ENCODE measurements at places on chromosomes 16 and 17.

GRCh38 chr16:35910409-35910808, 2451.0 kb downstream of the TP53TG3F start:
- DNase-seq, result no peak

DNA sequence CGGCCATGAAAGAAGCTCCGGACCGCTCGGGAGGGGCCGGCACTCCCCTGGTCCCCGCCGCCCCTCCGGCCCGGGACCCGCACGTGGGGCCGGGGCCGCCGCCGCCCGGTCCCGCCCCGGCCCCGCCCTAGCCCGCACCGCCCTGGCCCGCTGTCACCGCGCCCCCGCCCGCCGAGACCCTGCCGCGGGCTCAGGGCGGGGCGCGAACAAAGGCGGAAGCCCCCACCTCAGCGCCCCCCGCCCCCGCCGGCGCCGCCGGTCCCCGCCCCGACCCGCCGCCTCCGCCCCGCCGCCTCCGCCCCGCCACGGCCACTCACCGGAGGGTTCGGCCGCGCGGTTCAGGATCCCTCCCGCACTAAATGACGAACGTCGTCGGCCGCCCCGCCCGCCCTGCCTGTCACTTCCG, at the start of gene ARHGDIA:
TSS of gene ARHGDIA (minus strand) at position 357 of the 406 bp plus-strand sequence. CDS start 1,407 bp downstream, outside the sequence.
- DNase-seq, result no peak

- no peak for DNase-seq
These were observed 78.2 kb downstream of the CCDC182 start for GRCh38 chr17:57666946-57667345.

DNA sequence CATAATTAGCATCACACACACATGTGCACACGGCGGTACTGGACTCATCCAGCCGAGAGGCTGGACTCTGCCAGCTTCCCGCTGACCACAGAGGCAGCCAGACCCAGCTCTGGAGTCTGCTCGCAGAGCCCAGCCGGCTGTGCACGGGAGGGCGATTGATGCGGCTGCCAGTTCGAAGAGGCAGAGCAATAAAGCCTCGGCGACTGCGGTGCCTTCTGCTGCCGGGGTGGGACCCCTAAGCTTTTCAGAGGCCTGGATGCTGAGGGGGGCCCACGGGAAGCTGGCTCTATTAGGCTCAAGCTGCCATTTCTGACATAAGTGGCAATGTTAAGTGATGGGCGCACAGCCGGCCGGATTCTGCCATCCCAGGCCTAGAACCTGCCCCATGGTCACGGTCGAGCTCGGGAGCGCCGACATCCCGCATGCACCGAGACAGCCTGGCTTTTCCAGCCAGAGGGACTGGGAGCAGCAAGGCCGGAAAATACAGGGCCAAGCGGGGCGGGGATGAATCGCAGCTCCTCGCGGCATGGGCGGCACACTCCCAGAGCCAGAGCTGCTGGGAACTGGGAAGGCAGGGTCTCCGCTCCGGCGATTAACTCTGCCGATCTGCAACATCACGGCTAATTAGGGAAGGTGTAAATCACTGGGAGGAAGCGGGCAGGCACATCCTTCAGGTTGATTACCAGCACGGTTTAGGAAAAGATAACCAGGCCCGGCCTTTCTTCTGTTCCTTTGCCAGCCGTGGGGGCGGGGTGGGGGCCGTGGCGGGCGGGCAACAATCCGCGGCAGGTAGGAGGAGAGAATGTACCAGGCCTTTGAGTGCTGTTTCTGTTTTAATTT, 57.7 kb downstream of the TBC1D16 start:
- DNase-seq, result no peak

DNA sequence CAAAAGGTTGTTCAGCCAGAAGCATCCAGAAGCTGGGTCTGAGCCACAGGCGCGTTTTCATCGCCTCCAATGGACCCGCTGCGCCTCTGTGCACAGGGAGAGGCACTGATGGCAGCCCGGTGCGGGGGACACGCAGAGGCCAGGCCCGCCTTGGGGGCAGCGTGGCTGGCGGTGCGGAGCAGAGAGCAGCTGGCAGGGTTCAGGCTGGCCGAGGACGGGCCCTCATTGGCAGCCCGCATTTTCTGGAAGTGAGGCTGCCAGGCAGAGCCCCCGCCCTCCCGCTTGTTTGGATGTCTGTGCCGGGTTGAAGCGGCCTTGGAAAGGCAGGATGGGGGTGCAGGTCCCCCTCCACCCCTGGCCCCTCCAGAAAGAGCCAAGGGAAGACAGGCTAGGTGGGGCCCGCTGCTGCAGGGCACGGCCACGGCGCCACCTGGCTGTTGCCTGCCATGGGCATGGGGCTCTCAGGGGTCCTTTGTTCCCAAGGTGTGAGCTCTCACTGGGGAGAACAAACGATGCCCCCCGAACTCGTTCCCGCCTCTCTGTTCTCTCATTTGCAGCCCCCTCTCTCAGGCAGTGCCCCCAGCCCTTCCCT, 18.8 kb downstream of the GSE1 start:
- no peak for DNase-seq
